CD4-positive, alpha-beta T cell treated with Interleukin-2 at 100 ng/mL for 4 hours (primary cell): ENCODE measurements at places on chromosomes 2 and 18.

- DNase-seq = no peak
Measured at GRCh38 chr18:711310-711656, 1.1 kb downstream of the ENOSF1 start.

GRCh38 chr2:222992137-222992536, 59.9 kb upstream of the KCNE4 start:
- DNase-seq = no peak

GRCh38 chr2:241613017-241613780, 23.8 kb downstream of the THAP4 start:
- DNase-seq = no peak

DNA sequence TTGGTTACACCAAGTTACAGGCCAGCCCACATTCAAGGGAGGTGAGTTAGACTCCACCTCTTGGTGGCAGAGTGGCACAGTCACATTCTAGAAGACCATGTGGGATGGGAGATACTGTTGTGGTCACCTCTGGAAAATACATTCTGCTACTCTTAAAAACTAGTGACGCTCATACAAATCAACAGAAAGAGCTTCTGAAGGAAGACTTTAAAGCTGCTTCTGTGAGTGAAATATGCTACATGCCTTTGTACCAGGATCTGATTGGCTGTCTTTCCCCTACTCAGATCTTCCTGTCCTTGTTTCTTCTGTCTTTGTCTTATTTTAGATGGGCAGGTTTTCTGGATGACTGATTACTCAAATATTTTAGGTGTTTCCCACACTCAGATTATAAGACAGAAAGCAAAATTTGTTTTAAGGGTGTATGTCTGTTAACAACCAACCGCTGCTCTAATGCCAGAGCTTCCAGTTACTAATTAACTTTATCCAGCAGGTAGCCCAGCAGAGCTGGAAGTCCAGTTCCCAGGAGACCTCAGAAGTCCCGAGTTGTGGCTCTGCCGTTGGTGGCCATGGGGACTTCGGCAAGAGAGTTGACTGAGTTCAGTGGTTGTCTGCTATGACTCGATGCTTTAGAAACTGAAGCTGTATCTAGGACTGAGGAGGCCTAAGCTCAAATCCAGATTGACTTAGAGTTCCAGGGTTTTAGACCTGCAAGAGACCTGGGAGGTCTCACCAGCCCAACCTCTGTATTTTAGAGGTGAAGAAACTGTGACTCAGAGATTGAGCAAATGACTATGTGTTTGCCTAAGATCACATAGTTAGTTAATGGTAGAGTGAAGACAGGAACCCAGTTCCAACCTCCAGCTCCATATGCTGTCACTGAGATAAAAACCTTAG, 7.4 kb downstream of the IL1R2 start:
- no peak for DNase-seq

DNA sequence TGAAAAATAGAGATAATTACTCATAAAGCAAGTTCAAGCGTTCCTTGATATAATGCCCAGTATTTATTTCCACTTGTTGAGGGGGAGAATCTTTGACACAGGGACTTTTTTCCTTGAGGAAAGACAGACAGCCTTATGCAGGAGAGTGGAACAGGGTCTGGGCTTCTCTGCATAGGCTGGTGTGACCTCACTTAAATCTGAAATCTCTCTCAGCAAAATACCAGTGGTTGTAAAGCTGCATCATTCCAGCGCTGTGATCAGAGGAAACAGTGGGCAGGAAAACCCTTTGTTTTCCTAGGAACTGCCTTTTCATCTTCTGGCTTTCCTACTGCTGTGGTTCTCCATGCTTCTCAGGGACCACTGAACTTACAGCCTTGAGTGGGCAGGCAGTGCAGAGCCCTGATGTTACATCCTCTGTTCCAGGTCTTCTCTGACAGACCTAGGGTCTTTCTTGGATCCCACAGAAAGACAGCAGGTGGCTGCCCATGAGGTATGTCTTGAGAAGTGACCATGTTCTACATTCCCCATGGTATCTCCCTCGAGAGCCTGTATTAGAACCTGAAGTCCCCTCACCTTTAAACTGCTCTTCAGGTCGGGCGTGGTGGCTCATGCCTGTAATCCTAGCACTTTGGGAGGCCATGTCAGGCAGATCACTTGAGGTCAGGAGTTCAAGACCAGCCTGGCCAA, 17.6 kb upstream of the MAP4K4 start:
- no peak for DNase-seq

DNA sequence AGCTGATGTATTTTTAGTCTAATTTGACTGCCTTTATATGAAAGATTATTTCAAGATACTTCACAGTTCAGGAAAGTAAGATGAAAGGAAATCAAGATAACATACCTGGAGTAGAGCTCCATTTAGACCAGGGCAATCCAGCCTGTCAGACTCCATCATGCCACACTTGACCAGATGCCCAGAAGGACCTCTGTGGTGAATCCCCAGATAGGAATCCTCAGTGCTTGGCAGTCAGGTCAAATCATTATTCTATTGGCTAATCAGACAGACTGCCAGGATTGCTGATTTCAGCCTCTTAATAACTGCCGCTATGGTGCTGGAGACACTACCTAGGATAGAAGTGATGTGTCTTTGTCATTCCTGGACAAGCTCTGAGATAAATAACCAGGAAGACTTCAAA, 404.2 kb downstream of the STK39 start:
- DNase-seq = no peak

DNA sequence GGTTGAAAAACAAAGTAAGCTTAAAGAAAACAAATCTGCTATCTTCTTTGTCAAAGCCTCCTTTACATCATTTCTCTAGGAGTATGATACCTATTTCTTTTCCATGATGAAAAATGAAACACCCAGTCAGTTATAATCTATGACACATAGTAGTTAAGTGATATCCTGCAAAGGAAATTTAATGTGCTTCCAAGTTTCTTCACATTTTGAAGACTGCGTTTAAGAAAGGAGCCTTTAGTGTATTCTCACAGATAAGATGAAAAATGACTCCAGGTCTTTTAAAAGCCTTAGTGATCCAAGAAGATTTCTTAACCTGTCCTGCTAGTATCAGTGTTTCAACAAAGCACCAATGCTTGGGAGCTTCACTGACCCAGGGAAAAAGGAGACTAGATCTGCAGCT, 356.7 kb downstream of the CCDC85A start:
- no peak for DNase-seq

DNA sequence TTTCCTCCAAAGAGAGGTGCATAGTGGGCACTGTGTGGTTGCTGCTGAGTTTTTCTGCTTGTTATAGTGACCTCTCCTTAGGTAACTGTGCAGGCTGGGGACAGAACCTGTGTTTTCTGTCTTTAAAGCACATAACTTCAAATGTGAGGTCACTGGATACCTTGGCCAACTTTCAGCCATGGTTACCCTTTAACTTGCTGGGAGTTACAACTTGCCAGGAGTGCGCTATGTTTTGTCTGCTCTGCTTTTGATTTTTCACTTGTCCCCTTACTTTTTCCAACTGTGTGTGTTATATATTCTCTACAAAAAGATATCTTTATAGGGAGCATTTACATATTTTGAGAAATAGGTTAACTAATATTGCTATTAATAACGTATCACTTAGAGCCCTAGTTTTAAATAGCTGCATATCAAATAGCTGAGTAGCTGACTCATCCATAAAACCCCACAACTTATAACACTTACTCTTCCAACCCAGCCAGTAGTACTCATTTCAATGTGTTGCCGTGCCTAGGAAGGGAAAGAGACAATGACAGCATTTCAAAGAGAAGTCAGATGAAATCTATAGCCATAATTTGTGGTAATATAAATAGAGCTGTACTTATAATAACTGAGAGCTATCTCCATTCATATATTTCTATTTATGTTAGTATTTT, 51.6 kb downstream of the DPP4 start:
- no peak for DNase-seq

DNA sequence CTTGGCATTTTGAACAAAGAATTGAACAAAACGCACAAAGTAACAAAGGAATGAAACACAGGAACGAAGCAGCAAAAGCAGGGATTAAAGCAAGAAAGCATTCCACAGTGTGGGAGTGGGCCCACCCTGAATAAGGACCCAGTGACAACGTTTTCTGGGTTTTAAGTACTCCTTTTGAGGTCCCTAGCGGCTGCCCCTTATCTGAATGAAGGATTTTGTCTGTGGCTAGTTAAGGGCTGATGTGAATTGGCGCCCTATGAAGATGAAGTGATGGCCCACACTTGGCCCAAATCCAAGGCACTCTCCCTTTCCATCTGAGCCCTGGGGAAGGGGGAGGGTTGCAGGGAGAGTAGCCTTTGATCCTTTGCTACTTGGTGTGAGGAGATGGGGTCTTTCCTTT, 7.8 kb upstream of the CCDC141 start:
- DNase-seq = no peak

- peak; percentile 74 for DNase-seq
Measured at GRCh38 chr18:63322908-63323634, 3.5 kb upstream of the BCL2 start.

DNA sequence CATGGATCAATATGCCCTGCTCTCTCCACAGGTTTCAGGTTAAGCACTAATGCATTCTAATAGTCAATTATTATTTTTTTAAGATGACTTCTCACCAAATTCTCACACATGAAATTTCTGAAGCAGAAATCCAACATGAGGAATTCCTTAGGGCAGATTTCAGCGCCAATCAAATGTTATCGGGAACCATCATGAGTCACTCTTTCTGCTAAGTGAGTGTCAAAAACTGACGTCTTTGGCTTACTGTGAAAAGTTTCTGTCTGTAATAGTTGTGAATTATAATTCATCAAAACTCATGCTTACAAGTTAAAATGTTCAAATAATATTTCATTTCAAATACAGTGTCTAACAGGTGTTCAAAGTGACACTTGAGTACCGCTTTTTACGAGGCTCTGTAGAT, 1038.6 kb downstream of the SOCS6 start:
- no peak for DNase-seq

DNA sequence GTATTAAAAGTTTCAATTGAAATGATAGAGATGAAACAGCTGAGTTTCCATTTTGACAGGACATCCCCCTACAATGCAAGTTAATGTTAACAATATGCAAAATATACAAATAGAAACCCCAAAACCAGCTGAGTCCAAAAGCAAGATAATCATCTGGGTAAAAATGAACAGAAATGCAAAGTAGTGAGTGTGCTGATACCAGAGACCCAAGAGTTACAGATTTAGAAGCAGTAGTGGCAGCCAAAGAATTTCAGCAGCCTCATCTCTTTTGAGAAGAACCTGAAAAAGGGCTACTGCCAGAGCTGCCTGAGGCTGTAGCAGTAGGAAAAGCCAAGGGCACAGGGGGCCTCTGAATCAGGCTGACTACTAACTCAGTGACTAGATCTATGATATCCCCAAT, 82.6 kb downstream of the THADA start:
- DNase-seq = no peak

GRCh38 chr2:204074456-204074855, 137.9 kb downstream of the ICOS start:
- no peak for DNase-seq

GRCh38 chr2:239395524-239395923, 5.3 kb downstream of the HDAC4 start:
- DNase-seq = no peak

GRCh38 chr18:61528961-61529360, 195.7 kb downstream of the CDH20 start:
- DNase-seq = no peak

GRCh38 chr2:164061129-164061746, 325.4 kb upstream of the FIGN start:
- no peak for DNase-seq

DNA sequence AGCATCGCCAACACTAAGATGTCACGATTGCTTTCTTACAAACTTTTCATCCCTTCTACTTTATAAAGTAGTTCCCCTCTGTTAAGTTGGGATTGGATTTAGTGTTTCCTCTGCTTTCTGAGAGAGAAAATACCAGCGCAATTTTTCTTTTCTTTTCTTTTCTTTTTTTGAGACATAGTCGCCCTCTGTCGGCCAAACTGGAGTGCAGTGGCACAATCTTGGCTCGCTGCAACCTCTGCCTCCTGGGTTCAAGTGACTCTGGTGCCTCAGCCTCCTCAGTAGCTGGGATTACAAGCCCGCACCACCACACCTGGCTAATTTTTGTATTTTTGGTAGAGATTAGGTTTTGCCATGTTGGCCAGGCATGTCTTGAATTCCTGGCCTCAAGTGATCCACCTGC, 9.0 kb downstream of the RELCH start:
- no peak for DNase-seq

DNA sequence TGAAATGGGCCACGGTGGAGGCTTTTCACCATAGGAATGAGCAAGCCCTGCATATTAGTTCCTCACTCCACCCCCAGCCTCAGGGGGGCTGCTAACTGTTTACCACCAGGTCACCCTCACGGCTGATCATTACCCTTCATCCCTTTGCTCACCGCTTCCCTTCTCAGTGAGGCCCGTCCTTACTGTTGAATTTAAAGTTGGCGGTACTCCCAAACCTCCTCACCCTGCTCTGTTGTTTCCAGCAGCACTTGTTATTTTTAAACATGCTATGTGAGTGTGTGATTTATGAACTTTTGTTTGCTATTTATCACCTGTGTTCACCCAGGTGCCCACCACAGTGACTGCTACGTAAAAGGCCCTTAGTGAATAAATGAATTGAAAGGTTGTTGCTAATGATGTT, 243.6 kb downstream of the ZNF407 start:
- DNase-seq = no peak

DNA sequence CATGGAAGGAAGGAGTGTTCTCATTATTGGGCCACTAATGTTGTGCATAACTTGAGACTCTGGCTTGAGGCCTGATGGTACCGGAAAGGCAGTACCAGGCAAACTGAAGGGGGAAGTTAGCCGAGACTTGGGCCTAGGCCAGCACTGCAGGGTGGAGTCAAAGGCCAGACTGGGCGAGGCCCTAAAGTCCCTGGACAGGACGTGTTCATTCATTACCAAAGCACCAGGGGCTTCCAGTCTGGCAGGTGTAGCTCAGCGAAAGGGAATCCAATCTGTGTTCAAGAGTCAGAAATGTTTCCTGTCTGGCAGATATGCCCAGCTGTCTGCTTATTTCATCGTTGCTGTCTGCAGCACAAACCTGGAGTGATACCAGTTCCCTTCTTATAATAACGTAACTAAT, 4.7 kb upstream of the ITSN2 start:
- no peak for DNase-seq

GRCh38 chr2:146349334-146349733, 1495.5 kb upstream of the ACVR2A start:
- DNase-seq = no peak

DNA sequence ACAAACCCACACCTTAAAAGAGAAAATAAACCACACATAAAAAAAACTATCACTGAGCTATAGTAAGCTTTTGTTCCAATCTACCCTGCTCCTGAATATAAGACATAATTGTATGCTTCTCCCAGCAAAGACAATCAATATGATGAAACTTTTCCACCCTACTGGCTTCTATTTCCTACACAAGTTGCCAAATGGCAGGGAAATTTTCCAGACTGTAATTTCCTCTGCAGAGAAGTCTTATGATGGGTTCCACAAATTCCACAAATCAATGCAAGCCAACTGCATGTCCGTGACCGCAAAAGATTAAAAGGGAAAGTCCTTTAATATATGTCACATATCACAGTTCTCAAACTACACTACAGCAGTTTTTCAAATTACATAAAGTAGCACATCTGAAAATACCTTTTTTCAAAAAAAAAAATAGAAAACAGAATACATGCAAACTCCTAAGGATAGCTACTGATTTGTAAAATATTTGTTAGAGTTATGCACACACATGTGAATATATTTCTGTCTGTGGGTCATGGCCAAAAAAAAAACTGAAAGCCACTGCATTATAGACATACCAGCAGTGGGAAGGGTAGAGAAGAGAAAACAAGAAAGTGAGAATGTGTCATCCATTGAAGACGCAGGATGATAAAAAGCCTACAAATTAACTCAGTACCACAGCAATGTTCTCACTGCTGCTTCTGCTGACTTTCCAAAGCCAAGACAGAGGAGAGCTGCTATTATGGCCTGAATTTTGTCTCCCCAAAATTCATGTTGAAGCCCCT, 61.4 kb downstream of the RPL31 start:
- DNase-seq = no peak
